CMK (cell line): ENCODE measurements at places on chromosomes 4 and X.

DNA sequence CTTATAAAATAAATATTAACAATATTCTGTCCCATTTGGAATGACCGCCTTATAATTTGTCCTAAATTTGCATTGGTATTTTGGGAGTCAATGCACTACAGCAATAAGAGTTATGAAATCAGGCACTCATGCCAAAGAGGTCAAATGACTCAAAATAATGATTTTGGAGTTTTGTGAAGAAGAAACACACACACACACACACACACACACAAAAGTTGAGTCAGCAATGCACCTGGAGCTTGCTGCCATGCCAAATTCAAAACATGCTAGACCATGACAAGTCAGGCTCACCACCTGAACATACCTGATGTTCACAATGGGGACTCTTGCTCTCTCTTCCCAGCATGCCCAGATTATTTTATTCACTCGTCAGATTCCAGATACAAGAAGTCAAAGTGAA lies 56.7 kb downstream of the PROM1 start:
- no peak for DNase-seq

DNA sequence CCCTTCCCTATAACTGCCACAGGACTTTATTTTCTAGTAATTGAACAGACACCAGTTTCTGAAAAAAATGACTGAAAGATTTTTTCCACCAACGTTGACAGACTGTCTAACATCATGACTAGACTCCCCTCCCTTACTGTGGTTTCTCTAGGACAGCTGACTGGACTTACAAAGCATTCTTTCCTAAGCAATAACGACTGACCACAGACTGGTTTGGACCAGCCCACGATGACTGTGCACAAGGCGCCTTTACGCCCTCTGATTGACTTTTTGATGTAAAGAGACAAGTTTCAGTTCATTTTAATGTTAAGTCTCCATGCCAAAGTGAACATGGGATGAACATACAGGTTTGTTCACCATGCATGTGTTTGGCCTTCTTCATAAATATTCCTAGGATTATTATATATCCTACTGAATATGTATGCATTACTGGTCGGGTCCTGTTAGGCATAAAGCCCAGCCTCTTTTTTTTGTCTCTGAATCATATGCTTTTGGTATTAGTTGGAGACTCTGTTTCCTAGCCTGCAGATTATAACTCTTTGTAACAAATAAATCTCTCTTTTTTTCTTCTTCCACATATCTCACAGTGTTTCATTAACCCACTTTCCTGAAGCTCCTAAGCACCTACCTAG lies 50.5 kb upstream of the UGT2B4 start:
- DNase-seq: peak; percentile 47

DNA sequence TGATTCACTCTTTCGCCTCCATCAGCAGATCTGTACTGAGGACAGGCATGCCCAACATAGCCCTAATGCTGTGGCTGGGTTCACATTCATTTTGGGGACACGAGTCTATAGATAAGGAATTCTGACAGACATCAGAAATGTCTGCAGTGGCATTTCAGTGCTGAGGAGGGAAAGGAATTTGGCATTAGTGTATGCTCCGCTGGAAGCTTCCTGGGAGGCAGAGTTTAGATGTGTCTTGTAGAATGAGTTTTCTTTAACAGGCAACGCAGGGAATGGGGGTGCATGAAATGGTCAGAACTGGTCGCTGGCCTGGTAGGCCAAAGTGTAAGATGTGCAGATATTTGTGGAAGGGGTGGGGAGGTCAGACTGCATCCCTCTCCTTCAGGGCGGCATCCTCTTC lies 43.5 kb upstream of the ZNF518B start:
- no peak for DNase-seq

- DNase-seq: no peak
Measured at GRCh38 chr4:16804581-16804980, 93.9 kb downstream of the LDB2 start.

- no peak for DNase-seq
Measured at GRCh38 chrX:107686026-107686425, 57.7 kb downstream of the PRPS1 start.

- DNase-seq: no peak
Measured at GRCh38 chrX:44908153-44908552, 35.2 kb downstream of the KDM6A start.

DNA sequence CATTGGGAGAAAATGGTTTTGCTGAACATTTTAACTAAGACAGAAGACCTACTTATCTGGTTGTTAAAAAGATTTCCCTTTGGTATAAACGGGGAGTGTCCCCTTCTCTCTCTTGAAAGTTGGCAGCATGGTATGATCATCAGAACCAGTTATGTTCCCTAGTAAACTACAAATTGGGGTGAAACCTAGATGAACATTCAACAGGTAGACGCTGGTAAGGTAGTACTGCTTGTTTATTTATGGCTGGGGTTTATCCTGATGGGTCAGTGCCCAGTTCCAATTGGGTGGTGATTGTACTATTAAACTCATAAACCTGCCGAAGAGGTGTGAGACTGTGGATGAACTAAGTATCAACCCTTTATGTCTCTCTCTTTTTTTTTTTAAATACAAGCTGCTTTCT lies 100.5 kb downstream of the MBNL3 start:
- no peak for DNase-seq

GRCh38 chr4:113212613-113213012 lies 163.2 kb downstream of the ANK2 start:
- DNase-seq: no peak

- no peak for DNase-seq
Measured at GRCh38 chr4:151962138-151962823, 201.5 kb upstream of the GATB start.

GRCh38 chr4:84632092-84632491 lies 49.2 kb downstream of the CDS1 start:
- no peak for DNase-seq

- no peak for DNase-seq
Measured at GRCh38 chrX:7134981-7135380, 12.5 kb upstream of the STS start.

DNA sequence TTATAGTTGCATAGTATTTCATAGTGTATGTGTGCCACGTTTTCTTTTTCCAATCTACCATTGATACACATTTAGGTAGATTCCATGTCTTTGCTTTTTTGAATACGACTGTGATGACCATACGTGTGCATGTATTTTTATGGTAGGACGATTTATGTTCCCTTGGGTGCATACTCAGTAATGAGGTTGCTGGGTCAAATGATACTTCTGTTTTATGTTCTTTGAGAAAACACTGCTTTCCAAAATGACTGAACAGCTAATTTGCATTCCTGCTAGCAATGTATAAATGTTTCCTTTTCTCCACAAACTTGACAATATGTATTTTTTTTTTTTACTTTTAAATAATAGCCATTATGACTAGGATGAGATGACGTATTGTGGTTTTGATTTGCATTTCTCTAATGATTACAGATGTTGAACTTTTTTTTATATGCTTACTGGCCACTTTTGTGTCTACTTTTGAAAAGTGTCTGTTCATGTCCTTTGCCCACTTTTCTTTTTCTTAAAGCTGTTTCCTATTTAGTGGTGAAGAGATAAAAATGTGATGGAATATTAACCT lies 969.5 kb upstream of the NDST4 start:
- no peak for DNase-seq

GRCh38 chr4:16764622-16765021 lies 133.8 kb downstream of the LDB2 start:
- no peak for DNase-seq

DNA sequence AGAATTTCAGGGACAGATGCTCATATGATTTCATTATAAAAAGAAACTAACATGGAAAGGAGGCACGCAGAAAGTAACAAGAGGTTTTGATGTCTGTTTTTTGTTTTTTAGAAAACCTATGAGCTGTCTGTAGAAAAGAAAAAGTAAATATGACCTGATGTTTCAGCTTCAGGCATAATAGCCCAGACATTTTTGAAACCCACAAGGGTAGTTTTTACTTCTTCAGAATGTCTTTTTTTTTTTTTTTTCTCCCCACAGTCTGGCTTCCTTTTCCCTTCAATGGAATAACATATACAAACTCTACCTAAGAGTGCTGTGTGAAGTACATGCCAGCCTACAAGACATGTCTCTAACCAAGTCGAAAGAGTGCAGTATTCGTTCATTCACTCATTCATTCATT lies 18.3 kb upstream of the STX18 start:
- no peak for DNase-seq

- DNase-seq: no peak
Measured at GRCh38 chr4:15234856-15235126, 193.0 kb upstream of the C1QTNF7 start.
